Activated CD4-positive, alpha-beta T cell treated with anti-CD3 and anti-CD28 coated beads, Interleukin-10, Interleukin-2, amounts not matched to agents 100 ng/mL and 50 ng/mL, durations not matched to agents 16 hours and 8 hours (primary cell): ENCODE measurements at places on chromosomes 4 and X.
A peak's percentile ranks its signal among the peaks of the same experiment; 100 is the strongest.

DNA sequence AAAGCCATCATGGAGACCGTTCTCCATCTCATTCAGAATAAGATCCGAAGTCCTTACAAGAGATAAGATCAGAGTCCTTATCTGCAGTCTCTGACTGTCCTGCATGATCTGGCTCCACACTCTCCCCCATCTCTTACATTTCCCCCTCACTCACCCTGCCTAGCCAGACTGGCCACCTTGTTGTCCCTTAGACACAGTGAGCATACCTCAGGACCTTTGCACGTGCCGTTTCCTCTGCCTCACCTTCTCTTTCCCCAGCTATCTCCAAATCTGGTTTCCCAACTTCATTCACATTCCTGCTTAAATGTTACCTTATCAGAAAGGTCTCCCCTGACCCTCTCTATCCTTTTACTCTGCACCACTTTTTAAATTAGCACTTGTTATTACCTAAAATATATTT, 44.0 kb downstream of the KLHL5 start:
- no peak for DNase-seq

GRCh38 chr4:6495736-6496135, 23.3 kb upstream of the PPP2R2C start:
- DNase-seq, result no peak

DNA sequence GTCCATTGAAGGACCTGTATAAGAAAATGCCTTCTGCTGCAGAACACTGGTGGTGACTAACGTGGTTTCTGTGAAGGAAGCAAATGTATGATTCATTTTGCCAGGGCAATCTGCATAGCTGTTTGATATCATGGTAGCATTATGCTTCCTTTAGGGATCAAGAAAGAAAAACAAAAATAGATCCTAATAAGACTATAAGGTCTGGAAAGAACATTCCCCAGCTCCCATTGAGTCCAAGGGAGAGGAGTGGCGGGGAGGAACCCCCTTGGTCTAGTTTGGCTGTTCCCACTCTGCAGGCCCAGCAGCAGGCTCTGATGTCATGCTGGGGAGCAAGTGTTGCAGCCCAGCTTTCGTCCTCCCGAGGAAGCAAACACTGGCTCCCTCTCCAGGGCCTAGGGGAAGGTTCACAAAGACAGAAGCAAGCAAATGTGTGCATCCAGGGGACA, 154.5 kb upstream of the GALNT7 start:
- peak; percentile 4 for DNase-seq

DNA sequence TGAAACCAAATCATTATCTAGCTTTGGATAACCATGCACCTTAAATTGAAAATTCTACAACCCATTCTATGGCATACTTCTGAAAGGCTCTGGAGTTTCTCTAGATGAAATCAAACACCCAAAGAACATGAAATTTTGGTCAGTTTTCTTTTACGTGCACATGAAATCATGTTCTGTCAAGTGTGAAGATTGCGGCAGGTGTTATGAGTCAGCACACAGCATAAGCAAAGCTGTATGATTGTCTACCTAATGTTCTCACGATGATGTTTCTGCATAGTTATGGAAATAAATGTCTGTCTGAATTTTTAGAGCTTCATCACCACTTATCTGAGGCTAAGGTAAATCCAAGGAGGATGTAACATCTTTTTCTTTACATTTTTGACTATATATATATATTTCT, 495.3 kb downstream of the IL1RAPL1 start:
- DNase-seq, result no peak

DNA sequence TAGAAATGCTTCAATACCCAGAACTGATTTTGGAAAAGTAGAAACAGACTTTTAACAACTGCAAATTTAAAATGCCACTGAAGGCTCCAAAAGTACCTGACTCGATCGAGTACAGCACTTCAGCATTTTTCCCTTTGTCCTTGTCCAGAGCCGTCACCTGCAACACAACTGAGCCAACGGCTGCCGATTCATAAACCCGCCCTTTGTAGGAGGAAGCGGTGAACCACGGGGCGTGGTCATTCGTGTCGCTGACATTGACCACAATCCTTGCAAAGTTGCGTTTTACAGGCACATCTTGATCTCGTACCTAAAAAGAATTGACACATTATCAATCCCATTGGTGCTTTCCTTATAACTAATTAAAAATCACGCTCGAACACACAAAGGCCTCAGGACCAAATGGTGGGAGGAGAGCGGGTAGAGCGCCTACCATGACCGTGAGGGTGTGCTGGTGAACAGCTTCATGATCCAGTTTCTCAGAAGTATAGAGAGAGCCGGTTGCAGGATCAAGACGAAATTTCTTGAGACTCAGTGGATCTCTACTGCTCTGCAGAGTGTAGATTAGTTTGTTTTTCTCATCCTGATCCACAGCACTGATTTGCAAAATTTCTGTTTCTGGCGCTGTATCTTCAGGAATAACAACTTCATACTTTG, 72.8 kb upstream of the MTNR1A start:
- DNase-seq, result peak; percentile 43

DNA sequence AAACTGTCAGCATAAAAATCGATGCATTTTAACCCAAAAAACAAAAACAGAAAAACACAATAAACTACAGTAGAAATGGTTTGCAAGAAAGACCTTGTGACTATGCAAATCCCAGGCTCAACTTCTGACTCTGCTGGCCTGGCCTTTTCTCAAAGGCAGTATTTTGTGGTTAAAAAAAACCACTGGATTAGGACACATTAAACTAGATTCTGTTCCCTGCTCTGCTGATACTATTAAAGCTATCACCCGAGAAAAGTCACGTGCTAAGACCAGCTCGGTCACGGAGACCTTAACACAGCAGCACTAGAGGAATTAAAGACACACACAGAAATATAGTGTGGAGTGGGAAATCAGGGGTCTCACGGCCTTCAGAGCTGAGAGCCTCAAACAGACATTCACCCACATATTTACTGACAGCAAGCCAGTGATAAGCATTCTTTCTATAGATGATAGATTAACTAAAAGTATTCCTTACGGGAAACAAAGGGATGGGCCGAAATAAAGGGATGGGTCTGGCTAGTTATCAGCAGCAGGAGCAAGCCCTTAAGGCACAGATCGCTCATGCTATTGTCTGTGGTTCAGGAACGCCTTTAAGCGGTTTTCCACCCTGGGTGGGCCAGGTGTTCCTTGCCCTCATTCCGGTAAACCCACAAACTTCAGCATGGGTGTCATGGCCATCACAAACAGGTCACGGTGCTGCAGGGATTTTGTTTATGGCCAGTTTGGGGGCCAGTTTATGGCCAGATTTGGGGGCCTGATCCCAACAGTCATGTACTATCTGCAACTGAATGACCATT, 16.1 kb downstream of the CBR4 start:
- DNase-seq, result no peak

- no peak for DNase-seq
Observed at GRCh38 chr4:128277856-128278255, 9.8 kb downstream of the PGRMC2 start.

DNA sequence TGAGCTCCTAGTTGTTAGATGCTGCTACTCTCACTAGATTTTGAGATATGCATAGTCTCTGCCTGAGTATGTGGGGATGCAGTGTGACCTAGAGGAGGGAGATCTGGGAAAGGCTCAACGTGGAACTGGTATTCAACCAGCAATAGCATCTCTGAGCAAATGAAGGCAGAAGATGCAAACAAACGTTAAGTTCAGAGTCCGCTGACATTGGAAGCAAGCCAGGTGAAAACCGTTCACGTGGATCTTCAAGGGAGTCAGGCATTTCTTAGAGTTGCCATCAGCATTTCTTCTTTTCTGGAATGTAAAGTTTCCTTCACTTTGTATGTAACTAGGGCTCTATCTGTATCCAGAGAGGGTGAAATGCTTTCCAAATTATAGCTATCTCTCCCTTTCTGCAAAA, 59.9 kb downstream of the C4orf51 start:
- no peak for DNase-seq

DNA sequence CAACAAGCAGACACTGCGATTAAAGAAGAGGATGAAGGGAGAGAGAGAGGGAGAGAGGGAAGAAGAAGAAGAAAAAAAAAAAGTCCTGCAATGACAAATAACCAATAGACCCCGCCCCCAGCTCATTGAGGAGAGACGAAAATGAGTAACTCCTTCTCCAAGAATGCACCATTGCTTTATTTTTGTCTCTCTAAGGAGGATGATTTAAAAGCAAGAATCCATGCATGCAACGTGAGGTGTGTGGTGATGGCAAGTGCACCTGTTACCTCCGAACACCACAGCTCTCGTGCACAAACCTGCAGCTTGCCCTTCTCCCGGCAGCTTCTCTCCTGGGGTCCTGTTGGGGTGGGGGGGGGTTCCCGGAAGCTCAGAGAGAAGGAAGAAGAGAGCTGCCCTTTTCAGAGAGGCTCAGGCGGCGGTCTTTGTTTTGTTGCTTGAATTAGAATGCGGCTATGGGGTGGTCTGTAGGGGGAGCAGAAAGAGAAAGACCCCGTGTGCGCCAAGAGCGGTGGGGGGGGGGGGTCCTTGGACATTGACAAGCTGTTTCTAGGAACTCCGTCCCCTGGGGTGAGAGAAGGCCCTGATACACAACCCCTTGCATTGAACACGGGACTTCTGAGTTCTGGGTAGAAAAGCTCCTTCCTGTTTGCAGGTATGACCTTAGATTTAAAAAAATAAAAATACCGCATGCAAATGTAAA, 100.7 kb downstream of the CRLF2 start:
- DNase-seq, result no peak

GRCh38 chr4:24949970-24950369, 37.1 kb upstream of the CCDC149 start:
- DNase-seq, result no peak

DNA sequence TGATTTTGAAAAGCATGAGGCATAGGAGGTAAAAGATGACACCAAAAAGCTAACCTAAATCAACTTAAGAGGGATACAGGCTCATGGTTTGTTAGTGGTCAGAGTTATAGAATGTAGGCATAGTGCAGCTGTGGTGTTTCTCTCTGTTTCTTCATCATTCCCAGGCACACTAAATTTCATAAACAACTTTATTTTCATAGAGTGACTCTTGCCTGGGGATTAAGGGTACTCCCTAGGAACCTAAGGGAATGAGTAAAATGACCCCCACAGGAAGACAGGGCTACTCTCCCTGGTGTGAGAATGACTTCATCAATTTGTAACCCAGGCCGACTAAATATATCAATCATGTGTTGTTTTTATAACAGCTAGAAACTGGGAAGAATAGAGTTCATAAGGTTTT, 11.1 kb downstream of the FABP2 start:
- DNase-seq, result no peak

DNA sequence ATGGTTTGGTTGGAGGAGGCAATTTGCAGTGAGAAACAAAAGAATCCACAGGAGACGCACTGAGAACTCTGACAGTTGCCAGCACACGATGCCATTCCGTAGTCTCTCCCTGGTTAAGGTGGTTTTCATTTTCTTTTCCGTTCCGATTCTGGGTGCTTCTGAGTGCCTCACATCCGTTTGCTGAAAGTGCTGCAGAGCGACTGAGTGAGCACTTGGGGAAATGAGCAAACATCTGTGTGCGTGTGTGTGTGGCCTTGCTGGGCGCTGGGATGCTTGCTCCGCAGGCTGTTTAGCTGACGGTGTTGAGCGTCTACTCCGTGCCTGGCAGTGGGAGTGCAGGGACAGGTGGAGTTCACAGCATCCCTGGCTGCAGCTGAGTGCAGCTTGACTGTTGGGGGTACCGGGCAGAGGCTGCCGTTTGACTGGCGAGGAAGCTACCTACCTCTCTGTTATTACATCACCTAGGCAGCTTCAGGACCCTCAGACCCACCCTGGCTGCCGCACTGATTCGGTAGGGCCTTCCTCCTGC, 49.3 kb downstream of the SORCS2 start:
- no peak for DNase-seq
